ENCODE measurements at places on chromosomes 7 and 10. TPM values are rescaled to one million over a fixed set of nuclear protein-coding genes. Genes with fewer than 3 reads are reported as not detected.

EIF5AL1 gene
- 0.49 TPM for polyA plus RNA-seq

GJC3 gene
- polyA plus RNA-seq, result 0.32 TPM

CCAR1 gene
- 69.5 TPM for polyA plus RNA-seq

OR9A2 gene
- polyA plus RNA-seq, result not detected

STEAP1B gene
- 1.7 TPM for polyA plus RNA-seq

GATA3 gene
- polyA plus RNA-seq, result 0.33 TPM

CASTOR2 gene
- 15.9 TPM for polyA plus RNA-seq

CFAP58 gene
- polyA plus RNA-seq, result 0.37 TPM

C10orf90 gene
- polyA plus RNA-seq, result 0.30 TPM

SYT15B gene
- polyA plus RNA-seq, result 0.77 TPM

C7orf33 gene
- 1.1 TPM for polyA plus RNA-seq

IL15RA gene
- polyA plus RNA-seq, result 2.2 TPM

VIPR2 gene
- polyA plus RNA-seq, result 9.4 TPM

FAM25G gene
- polyA plus RNA-seq, result not detected

SLC12A9 gene
- polyA plus RNA-seq, result 20.7 TPM

MACC1 gene
- polyA plus RNA-seq, result 0.04 TPM

DNAH11 gene
- polyA plus RNA-seq, result 0.30 TPM

GPR15LG gene
- not detected for polyA plus RNA-seq

MSMB gene
- polyA plus RNA-seq, result not detected

ZDHHC16 gene
- polyA plus RNA-seq, result 28.8 TPM

SYT15 gene
- polyA plus RNA-seq, result 5.2 TPM

AHR gene
- polyA plus RNA-seq, result 18.7 TPM

WDR86 gene
- polyA plus RNA-seq, result 6.6 TPM

SPDYE1 gene
- polyA plus RNA-seq, result 1.6 TPM

SPDYE5 gene
- polyA plus RNA-seq, result 2.8 TPM

ZNF425 gene
- 3.0 TPM for polyA plus RNA-seq

ZC3HAV1L gene
- 16.6 TPM for polyA plus RNA-seq

NME8 gene
- polyA plus RNA-seq, result not detected

NUTM2A gene
- 4.1 TPM for polyA plus RNA-seq

CRHR2 gene
- polyA plus RNA-seq, result 3.4 TPM

LLCFC1 gene
- 0.25 TPM for polyA plus RNA-seq

KLLN gene
- 0.27 TPM for polyA plus RNA-seq

NPFFR1 gene
- 0.05 TPM for polyA plus RNA-seq

ALOX5 gene
- 1.1 TPM for polyA plus RNA-seq

HKDC1 gene
- polyA plus RNA-seq, result not detected

GPR26 gene
- not detected for polyA plus RNA-seq

CPA5 gene
- 2.0 TPM for polyA plus RNA-seq

CYP2C8 gene
- 0.82 TPM for polyA plus RNA-seq
